ENCODE measurements at places on chromosomes 6 and 20.

GRCh38 chr6:53390010-53390409, 41.3 kb upstream of the ELOVL5 start:
- peaks cover 3% of the 10 kb centered on the region for H3K36me3 ChIP-seq
- H3K27ac ChIP-seq = no peak overlapping the region
- DNase-seq = no peak
- H3K27me3 ChIP-seq = no peaks in the 10 kb centered on the region
- no peak overlapping the region for H3K4me3 ChIP-seq
- H3K4me1 ChIP-seq = peaks cover 6% of the 10 kb centered on the region

DNA sequence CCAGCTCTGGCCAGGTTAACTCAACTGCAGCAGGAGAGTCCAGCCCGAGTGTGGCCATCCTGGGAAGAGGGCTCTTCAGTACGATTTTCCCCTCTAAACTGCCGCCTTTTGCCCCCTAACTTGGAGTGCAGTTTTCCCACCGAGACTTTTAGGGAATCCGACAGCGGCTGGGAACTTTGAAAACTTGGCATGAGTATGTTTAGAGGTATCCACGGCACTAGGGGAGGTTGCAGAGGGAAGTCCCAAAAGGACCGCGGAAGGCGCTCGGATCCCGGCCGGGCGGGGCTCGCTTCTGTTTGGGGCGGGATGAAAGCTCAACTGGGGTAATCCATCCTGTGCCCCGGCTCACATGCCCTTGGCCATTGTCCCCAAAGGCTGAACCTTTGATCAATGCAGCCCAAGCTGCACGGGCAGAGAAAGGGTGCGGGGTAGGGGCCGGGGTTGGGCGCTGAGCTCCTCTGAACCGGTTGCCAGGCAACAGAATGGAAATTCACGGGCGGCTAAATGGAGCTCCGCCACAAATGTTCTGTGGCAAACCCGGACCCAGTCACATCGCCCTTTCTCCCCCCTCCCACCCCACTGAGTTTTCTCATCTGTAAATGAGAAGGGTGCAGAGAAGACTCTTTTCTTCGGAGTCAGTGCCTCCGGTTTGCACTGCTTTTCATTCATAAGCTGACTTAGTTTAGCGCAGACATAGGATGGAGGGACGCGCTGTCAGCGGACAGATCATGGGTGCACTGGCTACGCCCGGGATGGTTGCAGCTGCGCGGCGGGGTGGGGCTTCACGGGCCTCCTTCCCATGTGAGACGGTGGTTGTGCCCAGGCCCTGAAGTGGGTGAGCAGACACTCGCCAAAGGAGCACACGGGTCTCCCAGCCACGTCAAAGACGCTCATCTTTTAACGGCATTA, 2.3 kb downstream of the BMP6 start:
- no peak for DNase-seq
- H3K4me1 ChIP-seq = peaks cover 25% of the 10 kb centered on the region
- H3K27ac ChIP-seq = no peak overlapping the region
- H3K36me3 ChIP-seq = no peaks in the 10 kb centered on the region
- H3K4me3 ChIP-seq = peak overlapping the region; percentile 59

DNA sequence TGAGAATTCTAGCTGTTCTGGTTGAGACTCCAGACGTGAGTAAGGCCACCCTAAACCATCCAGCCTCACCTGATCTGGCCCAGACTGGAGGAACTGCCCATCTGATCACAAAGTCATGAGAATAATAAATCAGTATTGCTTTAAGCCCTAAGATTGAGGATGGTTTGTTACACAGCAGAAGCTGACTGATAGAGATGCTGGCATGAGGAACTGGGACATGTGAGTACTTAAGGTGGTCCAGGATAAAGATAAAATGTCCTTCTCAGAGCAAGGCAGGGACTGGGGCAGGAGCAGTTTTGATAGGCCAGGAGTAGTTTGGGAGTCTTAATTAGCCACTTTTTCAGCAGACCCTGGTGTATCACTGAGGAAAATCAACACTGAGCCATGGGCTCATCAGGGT, 6.8 kb downstream of the GTSF1L start:
- H3K27me3 ChIP-seq = peaks cover 2% of the 10 kb centered on the region
- H3K36me3 ChIP-seq = peaks cover 3% of the 10 kb centered on the region
- DNase-seq = no peak
- no peak overlapping the region for H3K27ac ChIP-seq
- H3K4me1 ChIP-seq = no peaks in the 10 kb centered on the region
- no peak overlapping the region for H3K4me3 ChIP-seq

DNA sequence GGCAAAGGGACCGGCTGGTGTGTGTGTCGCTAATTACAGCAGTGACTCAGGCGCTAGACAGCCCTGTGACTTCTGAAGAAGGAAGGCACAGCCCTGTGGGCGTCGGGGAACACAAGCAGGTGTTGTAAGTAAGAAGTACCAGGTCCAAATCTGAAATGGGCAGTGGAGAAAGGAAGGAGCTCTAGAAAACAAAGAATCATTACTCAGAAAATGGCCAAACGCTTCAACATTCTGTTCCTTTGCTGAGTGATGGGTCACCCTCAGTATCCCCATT, 106.8 kb downstream of the PXDC1 start:
- H3K4me3 ChIP-seq = no peak overlapping the region
- no peak for DNase-seq
- H3K27me3 ChIP-seq = no peaks in the 10 kb centered on the region
- no peaks in the 10 kb centered on the region for H3K4me1 ChIP-seq

- no peak overlapping the region for H3K27ac ChIP-seq
- peaks cover 4% of the 10 kb centered on the region for H3K36me3 ChIP-seq
- H3K4me1 ChIP-seq = peaks cover 15% of the 10 kb centered on the region
Observed at GRCh38 chr6:14443629-14444268, 326.2 kb downstream of the CD83 start.

DNA sequence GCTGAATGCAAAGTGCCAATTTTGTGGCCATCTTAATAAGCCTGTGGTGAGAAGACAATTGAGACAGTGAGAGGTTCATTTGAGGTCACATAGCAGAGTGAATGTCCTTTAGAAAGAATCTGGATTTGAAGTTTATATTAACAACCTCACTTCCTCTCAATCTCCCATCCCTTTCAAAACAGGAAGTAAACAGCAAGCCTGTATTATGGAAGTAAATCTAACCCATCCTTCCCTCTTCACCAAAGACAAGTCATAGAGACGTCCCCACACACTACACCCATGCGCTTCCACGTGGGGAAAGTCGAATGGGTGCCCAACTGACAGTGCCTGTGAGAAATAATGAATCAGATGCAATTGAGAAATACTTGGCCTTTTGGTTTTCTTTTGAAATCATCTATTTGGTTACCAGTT, 28.8 kb upstream of the CCND3 start:
- no peak overlapping the region for H3K27ac ChIP-seq
- H3K27me3 ChIP-seq = no peaks in the 10 kb centered on the region
- no peak overlapping the region for H3K4me3 ChIP-seq

DNA sequence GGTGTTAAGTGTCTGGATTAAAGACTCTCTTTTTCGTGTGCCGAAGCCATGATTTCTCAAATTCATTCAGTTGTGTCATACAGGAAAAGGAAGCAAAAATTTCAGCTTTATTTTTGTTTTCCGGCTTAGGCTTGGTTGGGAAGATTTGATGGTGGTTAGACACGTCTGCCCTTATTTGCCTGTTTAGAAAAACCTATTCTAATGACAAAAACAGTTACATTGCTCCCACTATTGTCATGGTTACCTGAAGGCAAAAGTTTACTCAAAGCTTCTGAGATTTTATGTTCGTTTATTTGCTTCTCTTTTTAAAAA, 982 bp downstream of the DNAJC5 start:
- H3K27me3 ChIP-seq = no peaks in the 10 kb centered on the region
- peak overlapping the region; percentile 97 for H3K27ac ChIP-seq
- H3K36me3 ChIP-seq = peaks cover 5% of the 10 kb centered on the region

DNA sequence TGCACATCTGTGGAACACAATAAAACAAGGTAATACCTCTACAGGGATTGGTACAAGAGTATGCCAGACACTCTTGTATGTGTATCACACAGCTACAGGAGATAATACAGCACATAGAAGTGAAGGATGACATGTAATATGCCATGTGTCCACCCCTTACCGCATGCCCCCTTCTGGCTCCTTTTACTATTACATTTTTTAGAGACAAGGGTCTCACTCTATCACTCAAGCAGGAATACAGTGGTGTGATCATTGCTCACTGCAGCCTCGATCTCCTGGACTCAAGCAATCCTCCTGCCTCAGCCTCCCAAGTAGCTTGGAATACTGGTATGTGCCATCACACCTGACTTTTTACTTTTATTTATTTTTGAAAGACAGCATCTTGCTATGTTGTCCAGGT, 4.2 kb upstream of the NCR3 start:
- H3K36me3 ChIP-seq = no peaks in the 10 kb centered on the region
- no peak for DNase-seq
- no peaks in the 10 kb centered on the region for H3K27me3 ChIP-seq
- H3K4me1 ChIP-seq = no peaks in the 10 kb centered on the region

DNA sequence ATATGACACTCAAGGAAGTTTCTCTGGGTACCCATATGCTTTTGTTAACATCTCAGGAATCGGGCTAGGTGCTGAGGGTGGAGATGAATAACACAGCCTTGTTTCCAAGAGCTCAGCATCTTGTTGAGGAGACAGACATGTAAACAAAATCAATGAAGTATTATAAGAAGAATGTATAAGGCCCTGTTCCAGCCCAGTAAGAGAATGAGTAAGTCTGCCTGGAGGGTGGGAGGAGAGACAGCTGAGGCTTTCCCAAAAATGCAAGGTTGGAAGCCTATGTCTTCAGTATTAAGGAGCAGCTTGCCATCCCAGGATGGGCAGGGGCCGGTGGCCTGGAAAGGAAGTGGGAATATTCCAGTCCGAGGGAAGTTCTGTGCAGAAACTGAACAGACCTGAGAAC, 615.3 kb upstream of the BTBD3 start:
- no peak for DNase-seq
- no peak overlapping the region for H3K27ac ChIP-seq
- H3K27me3 ChIP-seq = no peaks in the 10 kb centered on the region
- no peak overlapping the region for H3K4me3 ChIP-seq
- H3K4me1 ChIP-seq = no peaks in the 10 kb centered on the region

DNA sequence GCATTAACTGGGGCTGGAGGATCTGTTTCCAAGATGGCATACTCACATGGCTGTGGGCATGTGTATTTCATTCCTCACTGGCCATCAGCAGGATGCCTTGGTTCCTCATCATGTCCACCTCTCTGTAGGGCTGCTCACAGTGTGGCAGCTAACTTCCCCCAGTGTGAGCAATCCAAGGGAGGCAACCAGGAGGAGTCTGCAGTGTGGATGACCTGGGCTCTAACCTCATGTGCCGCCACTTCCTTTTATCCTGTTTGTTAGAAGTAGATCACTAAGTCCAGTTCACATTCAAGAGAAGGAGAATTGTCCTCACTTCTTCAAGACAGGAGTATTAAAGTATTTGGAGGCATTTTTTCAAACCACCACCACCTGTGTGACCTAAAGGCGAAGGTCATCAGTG, 54.4 kb downstream of the MTHFD1L start:
- no peak overlapping the region for H3K4me3 ChIP-seq
- H3K36me3 ChIP-seq = peaks cover 26% of the 10 kb centered on the region
- no peak for DNase-seq
- no peaks in the 10 kb centered on the region for H3K27me3 ChIP-seq
